ENCODE measurements at places on chromosomes 7 and 10.

GRCh38 chr10:96752375-96752774 is 32.1 kb upstream of the PIK3AP1 start:
- DNase-seq: no peak

DNA sequence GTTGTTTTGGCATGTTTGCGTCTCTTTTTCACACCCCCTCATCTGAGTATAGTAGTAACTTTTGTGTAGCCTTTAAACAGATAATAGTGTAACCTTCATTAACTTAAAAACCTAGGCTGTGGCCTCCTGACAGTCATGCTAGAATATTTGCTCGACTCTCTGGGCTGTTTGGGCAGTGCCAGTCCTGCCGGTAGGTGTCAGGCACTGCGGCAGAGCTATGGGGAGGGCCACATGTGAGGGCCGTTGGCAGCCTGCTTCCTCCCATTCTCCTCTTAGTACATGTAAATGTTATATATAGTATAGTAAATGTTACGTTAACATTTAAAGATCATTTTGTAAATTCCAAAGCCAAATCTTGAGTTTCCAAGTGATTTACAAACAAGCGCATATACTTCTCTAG is 26.1 kb downstream of the BCCIP start:
- DNase-seq: no peak

DNA sequence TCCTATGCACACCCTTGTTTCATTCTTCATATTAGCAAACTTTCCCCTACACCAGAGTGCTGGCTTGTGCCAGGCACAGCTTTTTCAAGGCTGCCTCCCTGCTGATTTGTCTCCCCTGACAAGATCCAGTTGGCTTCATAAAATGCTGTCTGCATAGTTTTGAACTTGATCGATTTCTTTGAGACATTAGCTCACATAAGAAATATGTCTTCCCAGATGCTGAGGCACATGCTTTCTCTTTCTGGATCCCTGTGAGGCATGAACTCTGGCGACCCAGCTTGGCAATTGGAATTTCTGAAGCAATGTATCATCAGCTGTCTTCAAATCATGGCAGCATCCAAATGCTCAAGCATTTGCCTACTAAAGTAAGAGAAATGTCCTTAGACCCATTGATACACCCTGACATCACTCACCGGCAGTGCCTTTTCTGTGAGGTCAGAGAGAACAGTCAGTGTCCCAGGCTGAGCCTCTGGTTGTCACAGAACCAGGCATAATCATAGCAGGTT is 616.4 kb upstream of the GHITM start:
- no peak for DNase-seq

- no peak for DNase-seq
These were observed 20.9 kb downstream of the ANKIB1 start for GRCh38 chr7:92266415-92267241.

DNA sequence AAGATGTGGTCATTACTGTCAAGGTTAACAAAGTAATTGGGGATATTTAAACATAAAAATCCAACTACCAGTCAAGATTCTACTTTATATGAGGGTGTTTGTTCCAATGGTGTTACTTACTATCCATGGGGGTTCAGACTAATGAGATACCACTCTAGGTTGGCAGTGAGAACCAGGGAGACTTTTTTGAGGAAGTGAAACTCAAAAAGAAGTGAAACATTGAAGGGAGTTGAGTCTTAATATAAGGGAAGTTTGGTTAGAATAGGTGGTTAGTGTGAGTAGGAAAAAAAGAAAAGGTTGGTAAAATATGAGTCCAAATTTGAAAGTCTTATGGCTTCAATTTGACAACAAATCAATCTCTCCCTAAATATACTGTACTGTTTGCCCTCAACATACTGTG is 123.6 kb upstream of the ANK3 start:
- no peak for DNase-seq

DNA sequence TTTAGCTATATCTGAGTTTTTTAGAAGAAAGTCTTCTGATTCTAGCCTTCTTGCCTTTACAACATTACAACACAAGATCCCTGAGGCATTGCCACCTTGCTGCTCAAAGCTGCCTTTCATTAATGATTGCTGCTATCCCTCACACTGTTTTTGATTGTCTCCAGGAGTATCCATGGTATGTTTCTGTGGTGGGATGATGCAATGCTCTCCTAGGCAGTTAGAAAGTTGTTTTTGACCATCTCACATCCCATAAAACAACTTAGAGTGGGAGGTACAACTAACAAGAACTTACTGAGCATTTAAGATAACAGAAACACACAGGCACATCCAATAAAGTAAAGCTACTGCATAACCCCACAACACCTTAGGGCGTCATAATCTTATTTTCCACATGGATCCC is 1156.0 kb upstream of the LRRTM3 start:
- no peak for DNase-seq

DNA sequence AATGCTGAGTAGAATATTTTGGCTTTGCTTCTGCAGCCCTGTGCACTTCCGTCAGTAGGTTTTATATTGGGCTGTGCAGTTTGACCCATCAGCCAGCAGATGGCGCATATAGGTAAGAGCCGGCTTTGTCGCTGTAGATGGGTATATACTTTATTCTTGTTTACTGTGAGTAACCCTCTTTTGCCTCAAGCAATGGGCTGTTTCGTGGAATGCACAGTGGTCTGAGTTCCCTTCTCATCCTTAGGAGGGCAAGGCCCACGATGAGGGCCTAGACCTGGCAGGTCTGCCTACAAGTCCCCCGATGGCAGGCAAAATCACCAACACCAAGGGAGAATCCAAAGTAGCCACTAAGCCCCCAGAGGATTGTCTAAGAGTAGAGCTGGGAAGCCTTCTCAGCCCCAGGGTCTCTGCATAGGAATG is 1002.9 kb upstream of the KCND2 start:
- peak; percentile 20 for DNase-seq
